ENCODE measurements at places on chromosomes 1 and 21.
A peak's percentile ranks its signal among the peaks of the same experiment; 100 is the strongest.

DNA sequence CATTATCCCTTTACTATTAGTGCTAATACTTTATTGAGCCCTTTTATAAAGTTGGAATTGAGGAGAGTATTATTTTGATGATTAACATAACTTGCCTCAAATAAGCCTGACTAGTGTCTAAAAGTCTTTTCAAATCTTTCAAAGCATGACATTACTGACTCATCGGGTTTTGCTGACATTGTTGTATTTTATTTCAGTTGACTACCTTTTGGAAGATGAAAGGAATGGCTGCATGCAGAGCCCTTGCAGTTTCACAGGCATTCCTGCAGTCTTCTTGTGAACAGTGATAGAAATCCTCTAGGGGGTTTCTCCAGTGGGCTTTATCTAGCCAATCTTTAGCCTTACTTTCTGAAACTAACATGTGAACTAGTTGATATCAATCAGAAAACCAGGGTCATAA, 43.0 kb upstream of the TMEM61 start:
- H3K36me3 ChIP-seq: no peaks in the 10 kb centered on the region
- no peaks in the 10 kb centered on the region for H3K27me3 ChIP-seq
- DNase-seq: no peak
- H3K27ac ChIP-seq: no peak overlapping the region

DNA sequence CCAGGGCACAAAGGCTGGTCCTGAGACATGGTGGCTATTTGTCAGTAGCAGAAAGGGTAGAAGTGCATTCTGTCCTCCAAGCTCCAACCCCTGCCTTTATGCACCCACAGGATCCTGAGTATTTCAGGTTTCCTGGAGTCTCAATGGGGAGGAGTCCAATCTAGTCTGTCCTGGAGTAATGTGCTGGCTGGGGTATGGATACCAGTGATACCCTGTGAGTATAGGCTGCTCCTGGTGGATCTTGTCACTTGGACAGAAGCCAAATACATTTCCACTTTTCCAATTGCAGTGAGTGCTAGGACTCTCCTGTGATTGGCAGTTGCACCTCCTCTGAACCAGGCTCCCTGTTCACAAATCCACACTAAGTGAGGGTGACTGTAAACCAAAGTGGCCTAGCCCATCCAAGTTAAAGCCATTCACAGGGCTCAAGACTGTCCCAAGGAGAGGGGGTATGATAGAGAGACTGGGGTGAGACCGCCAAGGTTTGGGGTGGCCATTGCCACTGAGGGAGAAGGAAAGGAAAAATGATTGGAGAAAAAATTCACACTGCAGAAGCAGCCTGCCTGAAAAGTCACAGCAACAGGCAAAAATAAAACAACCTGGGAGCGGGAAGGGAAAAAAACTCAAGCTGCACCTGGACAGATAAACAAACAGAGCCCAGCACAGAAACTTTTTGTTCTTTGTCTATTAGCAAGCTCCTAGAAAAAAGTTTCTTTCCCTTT, 163.4 kb upstream of the ETV3 start:
- no peak overlapping the region for H3K4me3 ChIP-seq
- no peaks in the 10 kb centered on the region for H3K36me3 ChIP-seq
- DNase-seq: peak; percentile 38
- peaks cover 12% of the 10 kb centered on the region for H3K4me1 ChIP-seq
- H3K27me3 ChIP-seq: no peaks in the 10 kb centered on the region

- peaks cover 15% of the 10 kb centered on the region for H3K4me1 ChIP-seq
- H3K36me3 ChIP-seq: no peaks in the 10 kb centered on the region
- H3K27me3 ChIP-seq: no peaks in the 10 kb centered on the region
- H3K4me3 ChIP-seq: no peak overlapping the region
Measured at GRCh38 chr1:205190845-205191577, 20.5 kb downstream of the DSTYK start.

GRCh38 chr1:171881442-171881841, 40.1 kb downstream of the DNM3 start:
- DNase-seq: no peak
- no peaks in the 10 kb centered on the region for H3K36me3 ChIP-seq
- no peaks in the 10 kb centered on the region for H3K27me3 ChIP-seq

DNA sequence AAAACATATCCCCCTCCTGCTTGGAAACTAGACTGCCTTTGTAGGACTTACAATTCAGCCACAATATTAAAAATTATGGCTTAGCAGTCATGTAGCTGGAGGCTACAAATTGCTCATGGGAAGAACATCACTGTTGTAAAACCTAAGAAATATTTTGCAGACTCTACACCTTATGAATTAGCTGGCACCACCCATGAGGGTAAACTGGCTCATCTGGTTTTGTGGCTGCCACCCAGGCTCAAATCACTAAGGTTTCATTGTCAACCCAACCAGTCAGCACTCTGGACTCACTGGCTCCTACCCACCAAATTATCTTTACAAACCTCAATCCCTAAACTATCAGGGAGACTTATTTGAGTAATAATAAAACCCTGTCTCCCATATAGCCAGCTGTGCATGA, 100.7 kb upstream of the OLFM3 start:
- H3K27me3 ChIP-seq: no peaks in the 10 kb centered on the region
- H3K4me1 ChIP-seq: no peaks in the 10 kb centered on the region
- H3K36me3 ChIP-seq: no peaks in the 10 kb centered on the region
- no peak for DNase-seq

DNA sequence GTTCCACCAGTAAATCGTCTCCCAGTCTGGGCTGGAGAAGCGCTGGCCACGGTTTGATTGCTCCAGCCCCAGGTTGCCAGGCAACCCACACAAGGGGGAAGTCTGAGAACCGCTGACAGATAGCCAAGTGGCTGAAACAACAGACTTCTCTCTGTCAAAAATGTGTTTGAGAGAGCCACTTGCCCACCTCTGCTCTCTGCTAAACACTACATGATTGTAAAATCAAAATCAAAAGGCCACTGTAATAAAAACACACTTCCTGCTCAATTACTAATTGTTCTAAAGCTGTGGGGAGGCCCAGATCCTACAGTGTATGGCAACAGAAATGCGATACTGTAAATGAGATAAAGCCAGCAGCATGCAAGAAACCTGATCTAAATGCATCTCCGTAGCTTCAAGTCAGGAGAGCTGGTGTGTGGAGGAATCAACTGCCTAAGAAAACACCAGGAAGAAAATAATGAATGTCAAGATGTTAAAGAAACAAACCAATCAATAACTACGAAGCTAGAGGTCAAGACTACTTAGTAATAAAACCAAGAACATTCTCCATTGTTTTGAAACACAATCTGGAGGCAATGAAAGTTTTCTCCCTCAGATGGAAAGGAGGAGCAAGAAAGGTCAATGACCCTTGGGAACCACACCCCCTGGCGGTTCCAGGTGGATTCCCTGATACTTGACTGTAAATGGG, 121.2 kb downstream of the SLC45A1 start:
- no peaks in the 10 kb centered on the region for H3K36me3 ChIP-seq
- no peak overlapping the region for H3K4me3 ChIP-seq
- DNase-seq: peak; percentile 72
- H3K27ac ChIP-seq: peak overlapping the region; percentile 12
- peaks cover 18% of the 10 kb centered on the region for H3K4me1 ChIP-seq

GRCh38 chr1:14778541-14778897, 180.0 kb downstream of the KAZN start:
- DNase-seq: no peak
- no peak overlapping the region for H3K27ac ChIP-seq
- H3K4me1 ChIP-seq: no peaks in the 10 kb centered on the region
- H3K4me3 ChIP-seq: no peak overlapping the region
- H3K36me3 ChIP-seq: no peaks in the 10 kb centered on the region

GRCh38 chr21:43835861-43836260, 29.2 kb upstream of the AGPAT3 start:
- H3K4me3 ChIP-seq: no peak overlapping the region
- H3K4me1 ChIP-seq: no peaks in the 10 kb centered on the region
- no peaks in the 10 kb centered on the region for H3K27me3 ChIP-seq
- no peak for DNase-seq
- no peak overlapping the region for H3K27ac ChIP-seq

DNA sequence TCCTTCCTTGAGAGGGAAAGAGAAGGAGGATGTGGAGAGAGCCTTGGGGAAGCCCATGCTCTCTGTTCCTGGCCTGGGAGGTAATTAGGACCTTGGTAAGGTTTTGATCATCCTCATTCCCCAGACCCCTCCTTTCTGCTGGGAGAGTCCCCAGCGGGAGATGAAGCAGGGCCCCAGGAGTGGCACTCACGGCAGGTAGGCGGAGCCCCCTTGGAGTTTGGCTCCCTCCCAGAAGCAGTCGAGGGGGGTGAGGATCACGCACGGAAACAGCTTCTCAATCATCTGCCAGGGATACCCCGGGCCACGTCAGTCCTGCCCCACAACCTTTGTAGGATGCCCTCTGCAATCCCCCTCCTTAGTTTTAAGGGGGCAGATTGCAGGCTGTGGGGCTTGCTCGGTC, 11.5 kb downstream of the PTCH2 start:
- no peaks in the 10 kb centered on the region for H3K27me3 ChIP-seq
- H3K36me3 ChIP-seq: no peaks in the 10 kb centered on the region
- no peaks in the 10 kb centered on the region for H3K4me1 ChIP-seq
- DNase-seq: no peak
- H3K4me3 ChIP-seq: no peak overlapping the region

DNA sequence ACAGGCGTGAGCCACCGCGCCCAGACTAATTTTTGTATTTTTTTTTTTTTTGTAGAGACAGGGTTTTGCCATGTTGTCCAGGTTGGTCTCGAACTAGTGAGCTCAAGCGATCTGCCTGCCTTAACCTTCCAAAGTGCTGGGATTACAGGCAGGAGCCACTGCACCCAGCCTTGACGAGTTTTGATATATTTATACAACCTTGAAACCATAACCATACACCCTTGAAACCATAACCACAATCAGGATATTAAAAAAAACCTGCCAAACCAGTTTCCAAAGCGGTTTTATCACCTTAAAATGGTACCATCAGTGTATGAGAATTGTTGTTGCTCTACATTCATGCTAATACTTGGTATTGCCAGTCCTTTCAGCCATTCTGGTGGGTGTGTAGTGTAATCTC, 3.7 kb upstream of the PHACTR4 start:
- H3K27me3 ChIP-seq: no peaks in the 10 kb centered on the region
- H3K4me1 ChIP-seq: peaks cover 16% of the 10 kb centered on the region
- no peaks in the 10 kb centered on the region for H3K36me3 ChIP-seq
- peak; percentile 63 for DNase-seq
- peak overlapping the region; percentile 77 for H3K27ac ChIP-seq

GRCh38 chr1:100995198-100995988, 30.2 kb downstream of the DPH5 start:
- H3K4me1 ChIP-seq: no peaks in the 10 kb centered on the region
- no peak overlapping the region for H3K27ac ChIP-seq
- H3K4me3 ChIP-seq: no peak overlapping the region
- no peaks in the 10 kb centered on the region for H3K27me3 ChIP-seq
- H3K36me3 ChIP-seq: no peaks in the 10 kb centered on the region
- no peak for DNase-seq

- H3K4me3 ChIP-seq: no peak overlapping the region
- DNase-seq: no peak
- no peak overlapping the region for H3K27ac ChIP-seq
- no peaks in the 10 kb centered on the region for H3K36me3 ChIP-seq
- H3K4me1 ChIP-seq: no peaks in the 10 kb centered on the region
- no peaks in the 10 kb centered on the region for H3K27me3 ChIP-seq
Measured at GRCh38 chr1:100347009-100347966, 5.0 kb upstream of the CDC14A start.

GRCh38 chr1:17215545-17215890, 10.6 kb downstream of the PADI1 start:
- H3K27me3 ChIP-seq: no peaks in the 10 kb centered on the region
- no peak overlapping the region for H3K27ac ChIP-seq
- no peaks in the 10 kb centered on the region for H3K4me1 ChIP-seq
- no peak overlapping the region for H3K4me3 ChIP-seq

GRCh38 chr1:217105437-217105836, 382.2 kb upstream of the ESRRG start:
- no peaks in the 10 kb centered on the region for H3K27me3 ChIP-seq
- H3K4me1 ChIP-seq: no peaks in the 10 kb centered on the region

DNA sequence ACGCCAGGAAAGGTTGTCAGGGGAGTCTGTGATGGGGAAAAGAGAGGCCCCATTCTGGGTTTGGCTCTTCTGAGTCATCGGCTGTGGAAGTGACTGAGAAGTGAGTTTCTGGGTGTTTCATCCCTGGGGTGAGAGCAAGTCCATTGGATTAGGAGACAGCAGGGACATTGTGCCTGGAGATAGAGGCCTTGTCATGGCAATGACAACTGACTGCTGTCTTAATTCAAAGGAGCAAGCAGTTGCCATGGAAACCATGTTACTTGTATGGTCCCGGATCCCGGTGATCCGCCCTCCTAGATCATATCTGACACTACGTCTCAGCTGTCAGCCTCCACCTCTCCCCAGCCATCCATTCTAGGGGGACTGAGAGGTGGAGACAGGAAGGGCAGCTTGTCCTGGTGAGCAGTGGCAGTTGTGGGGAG, 34.4 kb downstream of the KIAA0040 start:
- H3K4me3 ChIP-seq: no peak overlapping the region
- no peak for DNase-seq
- H3K4me1 ChIP-seq: no peaks in the 10 kb centered on the region
- no peaks in the 10 kb centered on the region for H3K27me3 ChIP-seq

DNA sequence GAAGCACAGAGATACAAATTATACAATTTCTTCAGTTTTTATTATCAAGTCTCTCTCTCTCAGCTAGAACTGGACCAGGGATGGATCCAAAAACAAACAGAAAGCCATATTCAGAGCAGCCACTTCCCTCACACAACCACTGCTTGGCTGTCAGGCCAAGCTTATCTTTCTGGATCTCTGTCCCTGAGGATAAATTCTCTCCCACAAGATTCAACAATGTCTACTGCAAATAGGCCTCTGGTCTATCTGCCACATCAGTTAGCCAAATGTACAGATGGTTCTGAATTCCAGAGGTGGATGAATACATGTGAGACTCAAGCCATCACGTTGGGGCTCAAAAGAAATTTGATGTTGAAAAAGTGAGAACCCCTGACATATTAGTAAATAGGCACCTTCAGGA, 350.9 kb downstream of the LTN1 start:
- H3K4me1 ChIP-seq: no peaks in the 10 kb centered on the region
- no peak overlapping the region for H3K4me3 ChIP-seq
- DNase-seq: no peak

DNA sequence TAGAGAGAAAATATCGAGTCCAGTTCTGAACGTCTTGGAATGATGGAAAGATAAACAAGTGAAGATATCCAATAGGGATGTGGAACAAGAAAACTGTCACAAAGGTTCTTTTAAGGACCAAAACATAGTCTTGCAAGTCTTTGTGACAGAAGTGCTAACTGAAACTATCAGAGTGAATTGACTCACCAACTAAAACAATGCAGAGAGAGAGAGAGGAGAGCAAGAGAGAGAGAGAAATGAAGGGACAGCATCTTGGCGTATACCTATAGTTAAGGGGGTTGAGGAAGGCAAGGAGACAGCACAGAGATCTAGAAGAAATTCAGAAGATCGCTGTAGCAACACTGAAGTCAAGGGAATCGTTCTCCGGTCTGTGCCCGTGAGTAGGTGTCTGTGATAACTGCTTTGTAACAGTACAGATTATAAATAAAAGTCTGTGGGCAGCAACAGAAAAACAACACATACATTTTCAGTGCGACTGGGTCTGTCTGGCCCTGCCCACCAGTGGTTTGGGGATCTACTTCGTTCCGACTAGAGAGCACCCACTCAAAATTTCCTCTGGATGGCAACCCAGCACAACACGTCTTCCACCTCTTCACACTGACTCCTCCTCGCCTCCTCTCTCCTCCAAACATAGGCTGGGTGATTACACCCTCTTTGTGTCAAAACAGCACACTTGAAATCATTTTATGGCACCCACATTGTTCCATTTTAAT, 4.8 kb upstream of the COA6 start:
- no peaks in the 10 kb centered on the region for H3K27me3 ChIP-seq
- H3K4me1 ChIP-seq: peaks cover 10% of the 10 kb centered on the region
- H3K27ac ChIP-seq: no peak overlapping the region
- DNase-seq: no peak
- no peak overlapping the region for H3K4me3 ChIP-seq
